NCI-H524 (cell line): ENCODE measurements at places on chromosomes 3 and 15.
A peak's percentile ranks its signal among the peaks of the same experiment; 100 is the strongest.

DNA sequence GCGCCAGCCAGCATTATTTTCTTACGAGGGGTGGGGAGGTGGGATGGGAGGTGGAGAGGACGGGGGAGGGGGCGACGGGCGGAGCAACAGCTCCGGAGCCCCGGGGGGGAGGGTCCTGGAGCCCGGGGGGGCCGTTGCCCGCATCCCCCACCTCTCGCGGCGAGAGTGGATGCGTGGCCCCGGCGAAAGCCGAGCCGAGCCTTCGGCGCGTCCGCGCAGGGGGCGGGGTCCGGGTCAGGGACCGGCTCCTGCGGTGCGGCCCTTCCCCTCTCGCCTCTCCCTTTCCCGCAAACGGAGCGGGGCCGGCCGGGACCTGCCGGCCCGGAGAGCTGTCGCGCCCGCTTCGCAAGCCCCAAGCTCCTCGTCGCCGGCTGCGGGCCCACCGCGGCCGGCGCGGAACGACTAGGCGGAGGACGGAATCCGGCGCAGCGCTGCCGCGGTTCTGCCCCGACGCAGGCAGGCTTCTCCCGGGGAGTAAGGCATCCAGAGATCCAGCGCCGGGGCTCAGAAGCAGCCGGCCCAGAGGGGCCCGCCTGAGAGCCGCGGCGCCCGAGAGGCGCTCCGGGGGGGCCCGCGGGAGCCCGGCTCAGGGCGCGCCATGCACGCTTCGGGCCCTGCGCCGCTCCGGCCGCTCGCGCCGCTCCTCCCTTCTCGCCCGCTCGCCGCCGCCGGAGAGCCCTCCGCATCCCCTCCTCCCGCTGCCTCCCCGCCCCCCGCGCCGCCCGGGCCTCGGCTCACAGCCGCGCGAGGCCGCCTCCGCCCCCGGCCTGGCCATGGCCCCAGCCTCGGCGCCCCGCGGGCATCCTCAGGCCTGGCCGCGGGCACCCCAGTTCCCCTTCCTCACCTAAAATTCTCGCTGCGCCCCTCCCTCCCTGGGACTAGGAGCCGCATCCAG is 459 bp upstream of the ADCY5 start:
- DNase-seq: peak; percentile 56

DNA sequence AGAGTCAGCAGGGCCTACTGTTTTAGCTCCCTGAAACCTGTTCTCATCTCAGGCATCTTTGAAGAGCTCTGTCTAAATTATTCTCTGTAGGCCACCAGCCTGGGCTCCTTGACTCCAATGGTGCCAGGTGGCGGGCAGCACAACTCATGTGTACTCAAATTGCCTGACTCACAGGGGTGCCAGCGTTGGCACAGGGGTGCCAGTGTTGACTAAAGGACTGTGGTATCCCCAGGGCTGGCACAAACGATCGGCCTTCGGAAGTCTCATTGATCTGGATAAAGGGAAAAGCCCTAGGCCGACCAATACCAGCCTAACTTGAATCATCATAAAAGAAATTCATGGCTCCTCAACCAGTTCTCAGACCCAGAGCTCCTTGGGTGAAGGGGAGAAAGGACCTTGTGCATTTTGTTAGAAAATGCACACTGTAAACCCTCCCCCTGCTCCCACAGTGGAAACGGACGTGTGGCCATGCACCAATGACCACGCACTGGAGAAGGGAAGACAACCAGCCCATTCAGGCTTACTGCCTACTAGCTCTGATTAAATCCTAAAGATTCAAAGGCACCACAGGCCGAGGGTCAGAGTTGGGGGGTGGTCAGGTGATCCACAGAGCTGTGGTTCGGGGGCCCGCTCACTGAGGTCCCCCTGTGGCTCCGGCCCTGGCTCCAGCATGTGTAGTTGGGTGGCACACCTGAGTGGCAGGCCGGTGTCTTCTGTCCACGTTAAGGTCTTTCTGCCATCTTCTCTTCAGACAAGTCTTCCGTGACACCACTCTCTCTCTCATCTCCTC is 68.9 kb downstream of the NIPA2 start:
- DNase-seq: no peak

DNA sequence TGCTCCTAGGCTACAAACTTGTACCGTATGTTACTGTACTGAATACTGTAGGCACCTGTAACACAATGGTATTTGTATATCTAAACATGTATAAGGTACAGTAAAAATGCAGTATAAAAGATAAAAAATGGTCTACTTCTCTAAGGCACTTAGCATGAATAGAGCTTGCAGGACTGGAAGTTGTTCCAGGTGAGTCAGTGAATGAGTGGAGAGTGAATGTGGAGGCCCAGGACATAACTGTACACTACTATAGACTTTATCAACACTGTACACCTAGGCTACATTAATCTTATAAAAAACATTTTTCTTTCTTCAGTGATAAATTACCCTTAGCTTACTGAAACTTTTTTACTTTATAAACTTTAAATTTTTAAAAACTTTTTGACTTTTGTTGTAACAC is 12.5 kb downstream of the TNFAIP8L3 start:
- DNase-seq: no peak

- DNase-seq: no peak
Measured at GRCh38 chr3:39671116-39671515, 138.3 kb upstream of the MYRIP start.

DNA sequence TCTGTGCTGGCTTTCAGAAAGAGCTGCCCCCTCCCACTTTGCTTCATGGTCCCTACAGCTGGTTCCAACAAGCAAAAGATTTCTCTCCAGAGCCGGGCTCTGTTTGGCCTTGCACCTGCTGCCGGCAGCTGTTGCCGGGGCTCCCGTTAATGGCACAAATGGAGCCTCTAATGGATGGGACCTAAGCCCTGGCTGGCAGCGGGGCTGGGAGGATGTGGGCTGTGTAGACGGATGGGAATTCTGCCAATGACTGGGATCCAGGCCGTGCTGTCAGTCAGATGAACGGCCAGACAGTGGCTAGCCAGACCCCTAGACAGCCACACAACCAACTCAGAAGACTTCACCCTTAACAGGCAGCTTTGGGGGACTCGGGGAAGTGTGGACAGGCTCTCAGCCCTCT is 88.0 kb downstream of the RPLP1 start:
- DNase-seq: peak; percentile 91

DNA sequence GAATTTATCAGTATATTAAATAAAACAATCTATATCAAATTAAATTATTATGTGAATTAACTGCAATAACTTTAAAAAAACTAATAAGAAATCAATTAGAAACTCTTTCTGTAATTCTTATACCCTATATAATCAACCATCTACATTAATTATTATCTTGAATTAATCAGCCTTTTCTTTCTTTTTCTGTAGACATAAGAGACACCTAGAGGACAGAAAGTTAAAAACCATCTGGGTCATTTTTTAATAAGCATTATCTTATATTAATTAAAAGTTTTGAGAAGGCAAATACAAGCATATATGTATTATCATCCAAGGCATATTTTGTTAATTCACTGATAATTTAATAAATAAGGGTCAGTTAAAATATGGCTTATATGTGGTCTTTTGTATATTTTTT is 24.2 kb upstream of the SLC25A26 start:
- no peak for DNase-seq

GRCh38 chr3:142577696-142578328 is 721 bp downstream of the ATR start:
- DNase-seq: no peak

DNA sequence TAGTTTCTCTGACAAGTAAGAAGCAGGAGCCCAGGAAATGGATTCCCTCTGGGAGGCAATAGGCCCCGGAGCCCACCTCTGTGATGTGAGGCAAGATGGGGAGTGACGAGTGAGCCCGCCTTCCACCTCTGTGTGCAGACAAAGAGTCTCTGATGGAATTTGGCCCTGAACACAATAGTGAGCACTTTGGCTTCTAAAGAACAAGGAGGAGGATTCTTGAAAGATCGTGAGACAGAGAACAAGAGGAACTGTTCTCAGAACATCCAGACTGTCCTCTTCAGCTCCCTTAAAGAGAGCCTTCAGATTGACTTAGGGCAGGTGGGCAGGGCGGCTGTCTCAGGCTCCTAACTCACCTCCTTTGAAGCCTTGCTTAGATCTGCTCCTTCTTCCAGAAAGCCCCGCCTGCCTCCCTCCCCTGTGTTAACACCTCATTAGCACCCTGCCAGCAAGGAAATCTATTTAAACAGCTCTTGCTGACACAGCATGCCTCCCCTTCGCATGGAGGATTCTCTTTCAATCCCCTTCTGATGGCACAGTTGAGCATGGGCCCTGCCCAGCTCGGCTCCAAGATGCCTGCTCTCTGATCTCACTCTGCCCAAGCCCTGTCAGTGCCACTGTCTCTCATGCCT is 430.3 kb downstream of the NTRK3 start:
- DNase-seq: no peak

DNA sequence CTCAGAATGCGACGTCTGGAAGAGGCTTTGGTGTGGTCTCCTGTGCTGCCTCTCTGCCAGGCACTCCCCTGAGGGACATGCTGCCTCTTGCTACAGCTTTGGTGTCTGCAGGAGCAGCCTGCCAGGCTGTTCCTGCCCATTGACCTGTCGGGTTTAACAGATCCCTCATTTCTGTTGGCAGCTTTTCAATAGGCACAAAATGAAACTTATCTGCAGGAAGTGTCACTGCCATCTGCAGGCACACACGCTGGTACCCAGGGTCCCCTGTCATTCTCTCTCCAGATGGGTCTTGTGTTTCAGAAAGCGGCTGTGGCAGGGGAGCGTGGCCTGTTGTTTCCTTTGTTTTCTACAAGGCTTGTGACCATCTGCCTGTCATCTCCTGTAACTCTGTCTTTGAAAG is 328.3 kb upstream of the CHRM5 start:
- peak; percentile 99 for DNase-seq

DNA sequence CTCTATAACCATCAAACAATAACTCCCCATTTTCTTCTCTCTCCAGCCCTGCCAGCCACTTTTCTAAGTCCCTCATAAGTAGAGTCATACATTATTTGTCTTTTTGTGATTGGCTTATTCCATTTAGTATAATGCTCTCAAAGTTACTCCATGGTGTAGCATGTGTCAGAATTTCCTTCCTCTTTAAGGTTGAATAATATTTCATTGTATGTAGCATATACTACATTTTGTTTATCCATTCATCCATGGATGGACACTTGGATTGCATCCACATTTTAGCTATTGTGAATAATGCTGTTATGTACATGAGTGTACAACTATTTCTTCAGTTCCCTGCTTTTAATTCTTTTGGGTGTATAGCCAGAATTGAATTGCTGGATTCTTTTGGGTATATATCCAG is 138.4 kb downstream of the ATG7 start:
- no peak for DNase-seq

DNA sequence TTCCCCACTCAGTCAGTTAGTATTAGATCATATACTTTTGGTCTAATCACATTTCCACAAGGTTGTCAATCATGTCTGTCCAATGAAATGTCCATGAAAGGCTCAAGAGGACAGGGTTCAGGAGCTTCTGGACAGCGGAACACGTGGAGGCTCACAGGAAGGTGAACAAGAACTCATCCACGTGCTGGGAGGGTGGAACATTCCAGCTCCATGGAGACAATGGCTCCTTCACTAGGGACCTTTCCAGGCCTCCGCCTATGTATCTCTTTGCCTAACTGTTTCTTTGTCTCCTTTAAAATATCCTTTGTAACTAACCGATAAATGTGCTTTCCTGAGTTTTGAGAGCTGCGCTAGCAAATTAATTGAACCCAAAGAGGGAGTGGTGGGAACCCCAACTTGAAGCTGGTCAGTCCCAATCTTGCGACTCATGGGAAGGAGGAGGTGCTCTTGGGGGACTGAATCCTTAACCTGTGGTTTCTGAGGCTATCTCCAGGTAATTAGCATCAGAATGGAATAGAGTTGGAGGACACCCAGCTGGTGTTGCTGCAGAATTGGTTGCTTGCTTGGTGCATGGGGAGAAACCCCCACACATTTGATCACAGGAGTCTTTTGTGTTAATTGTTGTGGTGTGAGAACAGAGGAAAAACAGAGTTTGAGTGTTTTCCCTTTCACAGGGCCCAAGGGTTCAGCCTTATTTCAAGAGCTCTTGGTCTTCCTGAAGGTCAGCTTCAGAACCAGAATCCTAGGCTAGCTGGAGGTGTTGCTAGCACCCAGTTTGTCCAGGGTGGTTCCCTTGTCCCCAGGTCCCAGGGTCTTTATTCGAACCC is 3.0 kb upstream of the TKT start:
- no peak for DNase-seq

GRCh38 chr15:64634027-64634426 is 141.4 kb downstream of the RBPMS2 start:
- DNase-seq: no peak

GRCh38 chr3:52055537-52056351 is 627 bp downstream of the DUSP7 start:
- DNase-seq: no peak

GRCh38 chr3:189690237-189690636 is 59.0 kb downstream of the TP63 start:
- DNase-seq: peak; percentile 15

- DNase-seq: no peak
Measured at GRCh38 chr15:34943711-34944110, 25.8 kb downstream of the AQR start.

DNA sequence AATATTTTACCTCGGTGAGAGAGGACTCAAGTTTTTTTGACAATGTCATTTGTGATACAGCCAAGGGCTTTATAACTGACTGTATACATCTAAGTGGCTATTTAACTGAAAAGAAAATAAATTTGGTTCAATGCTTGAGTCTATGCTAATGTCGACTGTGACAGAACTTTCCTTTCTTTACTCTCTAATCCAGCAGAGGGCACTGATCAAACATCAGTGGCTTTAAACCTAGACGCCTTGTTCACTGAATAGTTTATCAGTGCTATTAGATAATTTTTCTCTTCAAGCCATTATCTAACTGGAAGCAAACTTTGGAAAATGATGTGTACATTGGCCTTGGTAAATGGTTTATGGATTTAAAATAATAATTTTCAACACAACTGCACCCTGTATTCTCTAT is 285.1 kb downstream of the CHL1 start:
- DNase-seq: peak; percentile 43

GRCh38 chr3:152539191-152539764 is 270.5 kb downstream of the MBNL1 start:
- DNase-seq: no peak

- no peak for DNase-seq
Measured at GRCh38 chr3:16289144-16289889, 24.3 kb downstream of the OXNAD1 start.

GRCh38 chr15:66786222-66786621 is 84.2 kb downstream of the SMAD6 start:
- DNase-seq: no peak

GRCh38 chr3:196454935-196455334 is 22.7 kb upstream of the UBXN7 start:
- no peak for DNase-seq

- DNase-seq: peak; percentile 40
Measured at GRCh38 chr3:122941228-122942206, 86.0 kb downstream of the SEMA5B start.

DNA sequence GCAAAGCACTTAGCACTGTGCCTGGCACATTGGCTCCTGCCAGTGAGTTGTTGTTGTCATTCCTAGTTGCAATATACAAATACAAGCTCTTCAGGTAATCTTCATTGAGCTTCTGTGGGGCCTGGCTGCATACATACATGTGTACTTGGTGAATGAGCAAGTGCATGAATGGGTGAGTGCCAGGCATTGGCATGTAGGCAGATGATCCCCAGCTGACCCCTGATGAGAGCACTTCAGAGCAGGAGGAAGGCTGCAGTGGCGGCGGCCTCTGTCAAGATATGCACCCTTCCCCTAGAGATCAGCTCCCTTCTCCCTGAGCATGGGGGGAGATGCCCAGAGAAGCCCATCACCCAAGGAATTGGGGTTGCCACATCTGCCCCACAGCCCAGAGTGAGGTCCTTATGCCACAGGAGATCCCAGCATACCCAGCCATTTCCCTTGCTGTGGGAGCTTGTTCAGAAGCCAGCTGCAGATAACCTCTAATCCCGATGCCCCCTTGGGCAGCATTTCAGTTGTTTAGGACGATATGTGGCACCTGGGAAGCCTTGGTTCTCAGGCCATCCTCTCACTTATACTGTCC is 8.8 kb downstream of the CACNA2D3 start:
- no peak for DNase-seq
